Adrenal gland (tissue), 19 donors: ENCODE measurements at places on chromosomes 4 and X. TPM values are rescaled to one million over a fixed set of nuclear protein-coding genes. Genes with fewer than 3 reads are reported as not detected.

CENPVL1 gene
- not detected for total RNA-seq

FTSJ1 gene
- 42.9 TPM for total RNA-seq

BTK gene
- total RNA-seq, result 2.8 TPM

GABRQ gene
- total RNA-seq, result 0.83 TPM

IL1RAPL1 gene
- not detected for total RNA-seq

DUSP9 gene
- 0.18 TPM for total RNA-seq

CLDN22 gene
- total RNA-seq, result not detected

EDNRA gene
- total RNA-seq, result 6.7 TPM

STATH gene
- not detected for total RNA-seq

SYTL4 gene
- 4.0 TPM for total RNA-seq

NUDT11 gene
- 2.3 TPM for total RNA-seq

DNA sequence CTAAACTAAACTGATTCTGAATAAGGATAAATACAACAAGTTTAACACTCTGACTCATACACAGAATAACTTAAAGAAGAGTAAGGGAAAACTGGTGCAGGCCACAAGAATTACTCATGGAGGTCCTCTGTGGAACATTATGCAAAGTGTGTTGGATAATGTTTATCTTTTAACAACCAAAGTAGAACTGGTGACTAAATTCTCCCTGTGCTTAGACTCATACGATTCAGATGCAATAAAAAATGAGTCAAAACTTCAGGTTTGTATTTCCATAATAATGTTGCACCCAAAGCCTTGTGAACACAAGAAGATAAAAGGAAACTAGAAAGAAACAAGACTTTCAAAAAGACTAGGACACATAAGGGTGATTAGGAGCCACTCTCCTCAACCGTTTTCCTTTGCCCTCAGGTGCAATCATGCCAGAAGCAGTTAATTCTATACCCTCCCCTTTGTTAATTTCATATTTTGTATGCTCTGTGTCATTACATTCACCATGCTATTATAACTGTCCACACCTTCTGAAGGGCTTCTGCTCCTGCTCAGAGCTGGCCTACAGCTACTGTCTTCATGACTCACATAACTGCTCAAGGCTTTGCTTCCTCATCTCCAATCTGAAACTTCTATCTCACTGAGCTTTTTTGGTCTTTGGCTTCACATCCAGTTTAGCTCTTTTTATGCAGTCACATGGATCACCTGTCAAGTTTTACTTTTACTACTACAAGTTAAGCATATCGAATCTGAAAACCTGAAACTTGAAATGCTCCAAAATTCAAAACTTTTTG, 60.2 kb downstream of the KCNIP4 start:
- no peak for DNase-seq

- DNase-seq, result no peak
Observed at GRCh38 chr4:98652996-98653395, 5.4 kb downstream of the TSPAN5 start.

DNA sequence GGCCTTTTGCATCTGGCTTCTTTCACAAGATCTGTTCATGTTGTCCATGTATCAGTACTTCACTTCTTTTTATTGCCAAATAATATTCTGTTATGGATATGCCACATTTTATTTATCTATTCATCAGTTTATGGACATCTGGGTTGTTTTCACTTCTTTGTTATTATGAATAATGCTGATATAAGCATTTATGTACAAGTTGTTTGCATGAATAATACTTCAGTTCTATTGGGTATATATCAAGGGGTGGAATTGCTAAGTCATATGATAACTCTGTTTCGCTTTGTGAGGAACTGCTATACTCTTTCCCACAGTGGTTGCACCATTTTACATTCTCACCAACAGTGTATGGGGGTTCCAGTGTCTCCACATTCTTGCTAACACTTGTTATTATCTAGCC, 190.4 kb downstream of the RBMX2 start:
- no peak for DNase-seq

GRCh38 chrX:118724365-118724764, 3.0 kb upstream of the IL13RA1 start:
- DNase-seq, result no peak

DNA sequence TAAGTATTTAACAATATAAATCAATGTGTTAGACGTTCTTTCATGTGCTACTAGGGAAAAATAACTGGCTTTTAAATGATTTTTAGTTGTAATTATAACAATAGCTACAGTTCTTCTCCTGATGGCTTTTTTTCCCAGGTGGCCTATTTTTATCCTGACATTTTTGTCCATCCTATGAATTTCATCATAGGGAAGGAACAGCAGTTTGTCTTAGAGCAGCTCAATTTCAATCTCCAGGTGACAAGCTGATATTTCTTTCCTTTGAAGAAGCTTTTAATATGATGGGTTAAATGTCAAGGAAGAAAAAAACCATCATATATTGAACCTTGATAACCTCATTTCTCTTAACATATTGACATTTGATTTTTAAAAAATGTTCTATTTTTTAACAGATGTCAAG, 163.0 kb upstream of the AGA start:
- no peak for DNase-seq

DNA sequence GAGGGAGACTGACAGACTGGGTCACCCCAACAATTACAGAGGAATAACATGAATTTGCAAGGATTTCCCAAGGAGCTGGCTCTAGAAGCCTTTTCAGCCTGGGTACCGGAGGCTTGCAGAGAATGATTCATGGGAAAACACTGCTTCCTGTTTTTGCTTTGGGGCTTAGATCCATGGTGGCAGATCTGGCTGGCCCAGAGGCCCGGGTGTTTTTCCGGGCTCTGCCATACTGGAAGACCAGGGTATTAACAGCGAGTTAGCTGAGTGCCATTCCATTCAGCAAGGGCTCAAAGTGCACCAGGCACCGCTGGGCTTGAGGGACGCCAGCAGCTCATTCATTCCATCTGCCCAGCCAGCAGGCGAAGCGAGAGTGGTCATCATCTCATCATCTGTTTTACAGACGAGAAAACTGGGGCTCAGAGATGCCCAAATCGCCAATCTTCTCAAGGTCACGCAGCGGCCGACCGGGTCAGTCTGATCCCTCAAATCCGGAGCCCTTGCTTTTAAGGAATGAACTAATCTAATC, 1.3 kb downstream of the WDR1 start:
- no peak for DNase-seq

- no peak for DNase-seq
Observed at GRCh38 chr4:3388471-3389232, 53.1 kb upstream of the HGFAC start.

- peak; percentile 20 for DNase-seq
Observed at GRCh38 chr4:184851200-184851541, 25.4 kb upstream of the ACSL1 start.

GRCh38 chrX:153602601-153603000, 3.7 kb upstream of the CCNQ start:
- no peak for DNase-seq

DNA sequence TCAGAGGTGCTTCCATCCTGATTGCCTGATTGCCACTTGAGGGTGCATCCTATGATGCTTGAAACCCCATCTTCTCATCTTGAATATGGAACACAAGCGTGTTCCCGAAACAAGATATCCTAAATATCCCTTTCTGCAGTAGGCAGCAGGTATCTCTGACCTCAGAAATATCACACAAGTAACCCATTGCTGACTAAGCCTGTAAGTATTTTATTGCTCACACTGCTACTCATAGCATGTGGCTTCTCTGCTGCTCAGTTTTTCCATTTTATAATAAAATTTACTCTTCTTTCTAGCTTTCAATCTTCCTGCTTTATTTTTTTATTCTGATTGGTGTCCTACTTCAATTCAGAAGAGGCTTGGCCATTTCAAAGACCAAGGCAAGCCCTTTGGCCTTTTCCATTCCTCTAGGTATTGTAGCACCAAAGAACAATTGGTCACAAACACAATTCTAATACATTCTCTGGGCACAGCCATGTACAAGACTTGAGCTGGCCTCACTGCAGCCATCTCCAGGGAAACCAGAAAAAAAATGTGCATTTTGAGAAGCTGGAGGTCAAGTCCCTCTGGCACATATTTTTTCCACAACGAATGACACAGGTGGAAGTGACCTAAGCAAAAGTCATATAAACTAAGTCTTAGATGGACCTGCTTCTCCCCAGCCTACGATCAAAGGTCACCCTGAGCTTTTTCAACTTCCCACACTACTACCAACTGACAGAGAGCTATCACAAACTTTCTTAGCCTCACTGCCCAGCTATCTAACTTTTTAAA, 107.0 kb downstream of the OR13H1 start:
- no peak for DNase-seq

GRCh38 chrX:65971151-65971550, 68.7 kb downstream of the VSIG4 start:
- DNase-seq, result no peak

DNA sequence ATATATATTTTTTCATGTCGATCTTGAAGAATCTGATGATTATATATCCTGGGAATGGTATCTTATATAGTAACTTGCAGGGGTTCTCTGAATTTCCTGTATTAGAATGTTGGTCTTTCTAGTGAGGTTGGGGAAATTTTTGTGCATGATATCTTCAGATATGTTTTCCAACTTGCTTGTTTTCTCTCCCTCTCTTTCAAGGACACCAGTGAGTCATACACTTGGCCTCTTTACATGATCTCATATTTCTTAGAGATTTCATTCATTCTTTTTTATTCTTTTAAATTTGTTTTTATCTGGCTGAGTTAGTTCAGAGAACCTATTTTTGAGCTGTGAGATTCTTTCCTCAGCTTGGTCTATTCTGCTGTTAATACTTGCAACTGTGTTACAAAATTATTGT, 27.2 kb upstream of the C4orf17 start:
- DNase-seq, result no peak

GRCh38 chrX:96405842-96406241, 278.8 kb upstream of the DIAPH2 start:
- DNase-seq, result no peak

- no peak for DNase-seq
Observed at GRCh38 chr4:189436207-189436606, 504.5 kb upstream of the FRG1 start.

DNA sequence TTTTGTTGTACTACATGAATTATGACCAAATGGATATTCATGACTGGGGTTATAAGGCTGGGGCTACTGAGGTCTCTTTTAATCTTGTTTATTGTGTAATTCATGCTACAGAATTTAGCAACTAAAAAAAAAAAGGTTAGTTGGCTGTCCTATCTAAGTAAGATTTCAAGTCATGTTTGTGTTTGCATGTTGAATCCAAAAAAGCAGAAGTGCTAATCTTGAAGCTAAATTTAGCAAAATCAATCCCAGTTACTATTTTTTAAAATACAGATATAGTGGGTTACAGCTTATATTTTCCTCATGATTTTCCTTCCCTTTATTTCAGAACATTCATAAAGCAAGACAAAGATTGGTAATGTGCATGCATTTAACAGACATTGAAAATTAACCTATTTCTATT, 19.4 kb downstream of the MTMR1 start:
- no peak for DNase-seq

DNA sequence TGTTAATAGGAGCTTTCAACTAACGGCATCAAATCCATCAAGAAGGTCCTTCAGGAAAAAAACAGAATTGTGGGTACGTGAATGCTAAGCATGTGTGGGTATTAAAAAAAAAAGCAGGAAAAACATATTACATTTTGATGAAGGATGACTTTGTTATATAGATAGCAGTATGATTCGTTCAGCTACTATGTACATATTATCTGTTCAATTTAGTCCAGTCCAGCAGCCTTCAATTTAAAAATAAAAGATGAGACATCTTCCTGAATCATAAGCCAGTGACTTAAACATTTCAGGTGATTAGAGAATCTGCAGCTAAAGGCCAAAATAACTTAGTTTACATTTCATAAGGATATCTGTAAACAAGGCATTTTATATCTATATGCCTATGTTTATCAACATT, 63.4 kb downstream of the LCORL start:
- no peak for DNase-seq

GRCh38 chr4:186948361-186949242, 224.9 kb upstream of the FAT1 start:
- no peak for DNase-seq

DNA sequence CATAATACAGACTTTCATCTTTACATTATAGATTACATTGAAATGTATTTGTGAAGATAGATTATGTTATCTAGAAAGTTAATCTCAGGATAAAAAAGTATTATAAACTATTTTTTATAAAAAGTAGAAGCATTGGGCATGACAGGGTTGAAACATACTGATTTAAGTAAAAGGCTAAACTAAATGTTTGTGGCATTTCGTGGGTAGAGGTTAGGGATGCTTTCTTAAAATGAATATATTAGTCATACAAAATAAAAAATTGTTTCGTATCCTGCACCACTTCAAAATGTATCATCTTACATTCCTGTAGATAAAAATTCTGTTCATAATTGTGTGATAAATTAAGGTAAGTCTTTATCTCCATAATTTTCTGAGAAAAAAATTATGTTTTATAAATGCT, 603.6 kb downstream of the SPRY1 start:
- no peak for DNase-seq

GRCh38 chrX:136021903-136022302, 36.7 kb downstream of the SLC9A6 start:
- DNase-seq, result no peak

- DNase-seq, result no peak
Observed at GRCh38 chr4:84050015-84050414, 449.1 kb downstream of the NKX6-1 start.

GRCh38 chr4:47485047-47485692, at the start of gene ATP10D:
Gene ATP10D, plus strand, starts transcription at chr4:47485275. Its CDS starts 27,266 bp downstream, at chr4:47512541.
- peak; percentile 96 for DNase-seq

- DNase-seq, result no peak
Observed at GRCh38 chr4:182289809-182290208, 46.6 kb downstream of the TENM3 start.

- DNase-seq, result peak; percentile 85
Observed at GRCh38 chrX:53281321-53281822, at the start of gene IQSEC2. Gene IQSEC2, minus strand, starts transcription at chrX:53281584.

DNA sequence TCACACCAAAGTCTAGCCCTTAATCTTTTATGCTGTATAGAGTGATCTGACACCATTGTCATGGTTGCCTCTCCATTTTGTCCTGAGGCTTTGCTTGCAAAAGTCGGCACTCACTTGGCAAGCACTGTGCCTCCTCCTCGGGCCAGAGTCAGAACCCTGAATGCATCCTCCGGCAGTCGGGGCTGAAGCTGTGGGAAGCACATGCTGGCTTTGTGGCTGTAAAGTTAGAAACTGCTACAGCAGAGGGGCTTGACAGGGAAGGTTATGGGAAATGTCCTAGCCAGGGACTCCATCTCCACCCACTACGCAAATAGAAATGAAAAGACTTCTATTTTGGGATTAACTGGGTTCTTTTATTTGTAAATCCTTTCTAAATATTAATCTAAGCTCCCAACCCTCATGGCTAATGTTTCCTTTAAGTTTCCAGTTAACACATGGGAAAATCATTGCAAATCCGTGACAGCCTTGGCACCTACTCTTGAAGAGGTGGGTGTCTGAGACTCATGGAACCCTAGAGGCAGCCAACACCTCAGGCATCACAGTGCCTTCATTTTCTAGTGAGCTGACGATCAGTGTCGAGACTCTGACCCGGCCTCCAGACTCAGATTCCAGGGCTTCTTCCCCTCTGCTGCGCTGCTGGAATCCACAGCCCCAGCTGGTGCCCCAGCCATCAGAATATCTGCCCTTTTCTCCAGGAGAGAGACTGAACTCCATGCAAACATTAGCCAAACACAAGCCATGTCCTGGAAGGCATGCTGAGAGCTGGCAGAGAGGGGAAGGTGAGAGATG, 7.9 kb upstream of the CLDN24 start:
- peak; percentile 20 for DNase-seq
